ENCODE measurements at places on chromosomes 1 and 21.

DNA sequence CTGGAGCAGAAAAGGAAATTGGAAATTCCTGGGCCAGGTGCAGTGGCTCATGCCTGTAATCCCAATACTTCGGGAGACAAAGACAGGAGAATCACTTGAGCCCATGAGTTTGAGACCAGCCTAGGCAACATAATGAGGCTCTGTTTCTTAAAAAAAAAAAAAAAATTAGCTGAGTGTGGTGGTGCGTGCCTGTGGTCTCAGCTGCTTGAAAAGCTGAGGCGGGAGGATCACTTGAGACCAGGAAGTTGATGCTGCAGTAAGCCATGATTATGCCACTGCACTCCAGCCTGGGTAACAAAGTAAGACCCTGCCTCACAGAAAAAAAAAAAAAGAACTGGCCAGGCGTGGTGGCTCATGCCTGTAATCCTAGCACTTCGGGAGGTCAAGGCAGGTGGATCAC is 56.7 kb downstream of the SRSF11 start:
- no peak for DNase-seq

DNA sequence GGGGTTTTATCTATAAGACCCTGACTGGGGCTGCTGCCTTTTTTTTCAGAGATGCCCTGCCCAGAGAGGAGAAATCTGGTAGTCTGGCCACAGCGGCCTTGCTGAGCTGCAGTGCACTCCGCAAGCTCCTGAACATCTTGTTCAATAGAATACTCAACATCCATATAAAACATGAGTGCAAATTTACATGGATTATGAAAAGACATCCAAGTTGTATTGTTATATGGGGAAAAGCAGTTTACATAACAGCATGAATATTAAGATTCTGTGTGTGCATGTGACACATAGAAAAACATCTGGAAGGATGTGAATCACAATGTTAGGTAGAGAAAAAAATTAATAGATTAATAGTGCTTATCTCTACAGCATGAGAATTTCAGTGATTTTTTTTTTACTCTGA is 16.4 kb downstream of the COG2 start:
- DNase-seq, result no peak

GRCh38 chr1:25238046-25238445 is 5.7 kb upstream of the SYF2 start:
- no peak for DNase-seq

DNA sequence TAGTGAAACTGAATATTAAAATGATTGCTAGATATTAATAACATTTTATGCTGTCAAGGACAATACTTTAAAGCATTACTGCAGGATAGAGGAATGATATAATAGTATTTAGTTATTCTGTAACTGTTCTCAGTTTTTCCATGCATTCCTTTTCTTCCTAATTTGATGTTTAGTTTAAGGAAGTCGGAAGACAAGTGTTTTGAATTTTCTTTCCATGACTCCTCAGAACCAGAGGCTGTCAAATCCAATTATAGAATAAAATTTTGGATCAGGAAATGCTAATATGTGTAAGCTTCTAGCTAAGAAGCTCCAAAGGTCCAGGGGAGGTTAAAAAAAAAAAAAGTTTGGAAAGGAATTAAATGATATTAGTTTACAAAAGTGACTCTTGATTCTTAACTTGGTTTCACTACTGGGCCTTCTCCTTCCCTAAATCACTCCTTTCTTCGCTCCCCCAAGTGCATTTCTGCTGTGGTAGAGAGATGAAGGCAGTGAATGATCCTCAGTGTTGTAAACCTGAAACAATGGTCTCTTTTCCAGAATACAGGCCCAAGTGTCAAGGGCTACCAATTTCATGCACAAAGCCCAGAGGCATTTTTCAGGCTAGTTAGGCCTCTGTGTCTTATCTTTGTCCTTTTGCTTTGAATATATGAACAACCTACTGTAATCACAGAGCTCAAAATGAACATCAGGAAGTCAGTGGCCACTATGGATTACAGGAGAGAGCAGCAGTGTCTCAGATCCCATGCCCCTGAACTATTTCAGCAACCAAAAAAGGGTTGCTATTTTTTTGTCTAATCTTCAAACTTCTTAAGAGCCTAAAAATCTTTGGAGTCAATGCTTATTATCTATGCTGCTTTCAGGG is 6.2 kb downstream of the ADSS2 start:
- DNase-seq, result no peak

- no peak for DNase-seq
These were observed 63.0 kb downstream of the NR5A2 start for GRCh38 chr1:200090252-200091159.

GRCh38 chr1:70382682-70383081 is 28.2 kb upstream of the ANKRD13C start:
- DNase-seq, result no peak

DNA sequence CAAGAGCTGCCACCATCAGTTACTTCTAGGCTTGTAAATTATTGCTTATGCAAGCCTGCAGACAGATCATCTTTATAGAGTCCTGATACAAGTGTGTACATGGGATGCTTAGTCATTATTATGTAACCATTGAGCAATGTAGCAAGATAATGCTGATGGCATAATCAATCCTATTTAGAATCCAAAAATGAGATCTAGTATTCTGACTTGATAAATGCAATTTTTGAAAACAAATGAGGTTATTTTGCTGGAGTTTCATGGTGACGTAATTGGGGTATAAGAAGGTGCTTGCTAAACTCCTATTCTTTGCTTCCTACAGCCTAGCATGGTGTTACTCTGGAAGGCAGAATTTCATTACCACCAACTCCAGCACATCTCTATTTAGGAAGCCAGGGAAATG is 801.7 kb upstream of the PRMT6 start:
- no peak for DNase-seq

DNA sequence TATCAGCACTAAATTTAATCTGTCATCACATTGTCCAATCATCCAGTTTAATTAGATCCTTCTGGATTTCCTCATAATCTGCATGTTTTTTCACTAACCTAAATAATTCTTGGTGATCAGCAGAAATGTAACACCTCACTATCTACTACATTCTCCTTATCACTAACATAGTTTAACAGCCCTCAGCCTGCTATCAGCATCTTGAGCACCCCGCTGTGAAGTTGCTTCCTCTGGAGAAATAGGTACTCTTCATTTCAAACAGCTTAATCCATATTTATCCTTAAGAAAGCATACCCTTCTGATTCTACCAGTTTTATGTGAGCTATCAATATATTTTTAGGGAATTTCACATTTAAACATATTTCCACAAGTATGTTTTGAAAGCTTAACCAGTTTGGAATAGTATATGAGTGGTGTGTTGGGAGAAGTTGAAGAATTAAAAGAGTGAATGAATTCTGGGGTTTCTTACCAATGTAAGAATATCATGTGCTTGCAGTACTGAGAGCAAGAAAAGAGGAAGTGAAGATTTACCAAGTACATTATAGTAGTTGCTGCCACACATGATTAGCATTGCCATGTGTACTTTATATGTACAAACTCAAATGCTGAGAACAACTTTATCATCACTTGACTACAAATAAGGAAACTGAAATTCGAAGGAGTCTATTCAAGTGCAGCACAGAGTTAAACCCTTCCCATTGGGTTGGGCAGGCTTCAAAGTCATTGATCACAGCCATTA is 771.1 kb upstream of the ADGRL4 start:
- no peak for DNase-seq

GRCh38 chr1:113326976-113327375 is 63.3 kb upstream of the MAGI3 start:
- no peak for DNase-seq

DNA sequence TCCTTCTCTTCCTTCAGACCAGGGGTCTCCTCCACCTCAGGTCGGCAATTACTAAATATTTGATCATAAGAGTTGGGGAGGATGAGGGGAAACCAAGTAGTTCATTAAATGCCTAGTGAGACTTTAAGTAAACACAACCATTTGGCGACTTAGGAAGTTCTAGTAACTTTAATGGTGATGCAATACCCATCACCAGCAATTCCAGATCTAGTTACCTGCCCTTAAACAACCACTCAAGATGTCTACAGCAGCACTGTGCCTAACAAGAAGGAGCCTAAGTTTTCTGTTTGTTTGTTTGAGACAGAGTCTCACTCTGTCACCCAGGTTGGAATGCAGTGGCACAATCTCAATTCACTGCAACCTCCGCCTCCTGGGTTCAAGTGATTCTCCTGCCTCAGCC is 56.6 kb upstream of the L1TD1 start:
- no peak for DNase-seq

GRCh38 chr1:3679098-3679555 is 26.8 kb downstream of the TP73 start:
- no peak for DNase-seq

DNA sequence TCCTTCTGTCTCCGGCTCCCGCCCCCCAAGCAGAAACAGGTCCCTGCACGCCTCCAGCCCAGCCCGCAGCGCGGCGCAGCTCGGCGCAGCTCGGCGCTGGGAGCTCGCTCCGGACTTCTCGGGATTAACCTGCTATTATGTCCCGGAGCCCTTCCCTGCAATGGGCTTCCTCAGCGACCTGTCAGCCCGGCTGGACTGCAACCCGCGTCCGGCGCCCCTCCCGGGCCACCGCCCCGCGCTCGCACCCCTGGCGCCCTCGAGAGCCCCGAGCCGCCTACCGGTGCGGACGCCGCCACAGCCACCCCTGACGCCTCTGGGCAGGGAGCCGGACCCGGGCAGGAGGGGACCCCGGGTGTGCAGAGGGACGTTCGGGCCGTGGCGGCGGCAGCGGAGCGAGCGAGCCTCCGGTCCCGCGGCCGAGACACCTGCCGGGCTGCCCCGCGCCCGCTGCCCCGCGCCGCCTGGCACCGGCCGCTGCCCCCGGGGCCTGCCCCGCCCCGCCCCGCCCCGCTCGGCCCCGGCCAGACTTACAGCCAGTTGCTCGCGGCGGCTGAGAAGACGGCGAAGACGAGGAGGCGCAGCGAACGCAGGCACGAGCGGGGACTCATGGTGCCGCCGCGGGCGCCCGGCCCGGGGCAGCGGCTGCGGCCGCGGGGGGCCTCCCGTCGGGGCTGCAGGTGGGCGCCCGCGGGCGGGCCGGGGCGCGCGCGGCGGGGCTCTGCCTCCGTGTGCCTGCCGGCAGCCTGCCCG is 407 bp downstream of the WNT4 start:
- DNase-seq, result no peak

GRCh38 chr21:38761531-38761930 is 44.2 kb upstream of the ETS2 start:
- DNase-seq, result no peak

- DNase-seq, result no peak
These were observed 491.2 kb upstream of the USP24 start for GRCh38 chr1:55706397-55706796.

GRCh38 chr1:65195495-65196417 is 47.8 kb downstream of the AK4 start:
- no peak for DNase-seq

GRCh38 chr1:111364690-111365089 is 62.8 kb downstream of the OVGP1 start:
- no peak for DNase-seq

DNA sequence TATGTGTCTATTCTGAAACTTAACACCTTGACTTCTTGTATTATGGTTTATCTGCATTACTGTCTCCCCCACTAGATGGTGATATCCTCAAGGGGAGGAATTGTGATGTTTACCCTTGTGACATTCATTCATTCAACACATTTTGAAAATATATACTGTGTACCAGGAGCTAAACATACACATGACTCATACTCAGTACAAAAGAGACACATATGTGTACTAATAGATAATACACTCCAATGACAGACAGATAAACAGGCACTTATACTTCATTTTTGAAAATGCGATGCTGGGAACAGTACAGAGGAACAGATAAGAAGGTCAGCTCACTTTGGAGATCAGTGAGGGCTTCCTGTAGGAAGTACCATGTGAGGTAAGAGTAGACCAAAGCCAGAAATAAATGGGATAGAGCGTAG is 8.9 kb upstream of the RAB3GAP2 start:
- DNase-seq, result no peak

- DNase-seq, result no peak
These were observed 1.3 kb downstream of the SLAMF1 start for GRCh38 chr1:160645386-160646130.

DNA sequence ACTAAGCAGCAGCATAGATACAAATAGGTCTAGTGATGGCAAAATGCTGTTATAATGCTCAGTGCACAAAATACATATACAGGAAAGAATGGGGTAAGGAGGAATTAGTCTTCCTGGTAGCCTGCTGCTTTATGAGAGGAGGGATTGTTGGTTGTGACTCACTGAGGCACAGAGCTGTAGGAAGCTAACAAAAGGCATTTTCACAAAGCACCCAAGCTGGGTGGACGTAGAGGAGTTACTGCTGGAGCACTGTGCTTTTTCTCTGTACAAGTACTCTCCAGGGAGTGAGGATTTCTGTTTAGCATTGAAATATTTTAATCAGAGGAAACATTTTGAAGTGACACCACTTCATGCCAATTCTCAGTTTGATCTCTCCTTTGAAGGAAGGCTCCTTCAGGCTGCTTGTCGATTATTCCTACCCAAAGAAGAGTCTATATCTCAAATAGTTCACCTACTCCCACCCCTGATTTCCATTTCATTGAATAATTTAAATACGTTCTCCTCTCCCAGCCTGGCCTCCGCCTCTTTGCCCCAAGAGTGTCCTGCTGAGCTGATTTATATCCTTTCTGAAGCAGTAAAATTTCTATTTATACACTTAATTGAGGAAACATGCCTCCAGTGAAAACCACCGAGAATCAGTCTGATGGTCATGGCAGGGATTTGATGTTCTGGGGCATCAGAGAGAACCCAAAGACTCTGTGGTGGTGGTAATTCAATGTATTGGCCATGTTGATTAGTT is 271.9 kb downstream of the HHAT start:
- DNase-seq, result no peak

- DNase-seq, result no peak
These were observed 54.9 kb downstream of the RGL1 start for GRCh38 chr1:183859831-183860230.

DNA sequence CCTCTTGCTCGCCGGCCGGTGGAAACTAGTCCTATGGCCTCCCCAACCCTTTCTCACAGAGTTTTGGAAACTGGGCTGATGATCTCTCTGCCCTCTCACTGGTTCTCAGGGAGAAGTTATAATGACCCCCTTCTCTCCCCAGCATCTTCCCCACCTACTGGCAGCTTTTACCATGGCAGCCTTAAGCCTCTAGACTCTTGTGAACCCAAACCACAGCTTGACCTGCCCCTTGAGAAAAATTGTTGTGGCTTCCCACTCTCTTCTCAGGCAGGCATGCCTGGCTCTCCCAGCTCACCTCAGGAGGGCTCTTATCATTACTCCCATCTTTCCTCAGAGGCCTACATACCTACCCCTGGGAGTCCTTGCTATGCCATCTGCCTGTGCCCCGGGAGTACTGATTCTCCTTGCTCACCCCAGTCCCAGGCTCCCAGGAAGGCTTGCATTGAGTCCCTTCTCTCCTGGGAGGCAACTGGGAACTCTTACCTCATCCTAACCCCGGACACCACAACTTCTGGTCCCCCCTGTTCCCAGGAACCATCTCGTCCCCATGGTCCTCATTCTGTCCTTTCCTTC is 1.6 kb downstream of the NSUN4 start:
- no peak for DNase-seq

DNA sequence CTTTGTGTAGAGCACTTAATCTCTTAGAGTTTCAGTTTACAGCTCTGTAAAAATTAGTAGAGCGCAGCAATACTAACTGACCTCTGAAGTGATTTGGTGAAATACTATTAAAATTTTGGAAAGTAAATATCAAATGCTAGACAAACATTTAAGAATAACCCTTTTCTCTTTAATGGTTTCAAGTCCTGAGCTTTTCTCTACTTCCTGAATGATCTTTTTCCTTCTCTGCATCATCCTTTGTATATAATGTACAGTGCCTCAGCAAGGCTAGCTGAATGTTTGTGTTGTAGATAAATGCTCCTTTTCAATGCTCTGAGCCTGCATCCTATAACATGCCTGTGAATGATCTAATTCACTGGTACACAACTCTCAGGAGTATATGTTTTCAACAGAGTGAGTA is 272.9 kb downstream of the ADGRL2 start:
- DNase-seq, result no peak
